ENCODE measurements at places on chromosomes 4 and X.

DNA sequence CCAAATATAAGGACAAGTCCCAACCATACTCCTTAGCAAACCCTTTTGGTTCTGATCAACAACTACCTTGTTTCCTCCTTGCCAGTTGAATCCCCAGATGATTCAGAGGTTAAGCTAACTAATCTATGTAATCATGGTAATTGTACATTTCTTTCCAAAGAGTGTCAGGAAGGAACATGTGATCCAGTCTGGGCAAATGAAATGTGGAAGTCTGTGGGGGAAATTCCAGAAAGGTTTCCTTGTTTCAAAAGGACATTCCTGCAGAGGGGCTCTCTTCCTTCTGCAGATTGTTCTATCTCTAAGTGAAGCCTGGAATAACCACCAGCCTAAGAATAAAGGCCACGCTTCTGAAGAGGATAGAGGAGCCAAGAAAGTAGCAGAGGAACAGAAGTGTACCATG lies 7.0 kb downstream of the PRSS12 start:
- no peak for DNase-seq

- DNase-seq: no peak
Observed at GRCh38 chrX:112798736-112799135, 41.9 kb downstream of the AMOT start.

- DNase-seq: no peak
Observed at GRCh38 chrX:72009731-72010130, 99.1 kb downstream of the NHSL2 start.

DNA sequence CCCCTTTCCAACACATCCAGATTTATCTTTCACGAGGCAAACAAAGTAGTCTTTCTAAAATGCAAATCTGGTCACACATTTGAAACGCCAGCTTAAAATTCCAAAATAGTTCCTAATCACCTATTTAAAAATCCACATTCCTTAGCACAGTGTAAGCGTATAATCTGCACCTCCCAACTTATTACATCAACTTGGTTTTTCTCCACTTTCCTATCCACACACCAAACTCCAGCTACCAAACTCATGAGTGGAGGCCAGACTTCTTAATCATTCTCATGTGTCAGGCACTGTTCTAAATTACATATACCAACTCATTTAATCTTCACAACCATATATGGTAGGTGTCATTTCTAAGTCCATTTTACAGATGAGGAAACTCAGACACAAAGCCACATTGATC lies 33.8 kb downstream of the ENOX2 start:
- no peak for DNase-seq

DNA sequence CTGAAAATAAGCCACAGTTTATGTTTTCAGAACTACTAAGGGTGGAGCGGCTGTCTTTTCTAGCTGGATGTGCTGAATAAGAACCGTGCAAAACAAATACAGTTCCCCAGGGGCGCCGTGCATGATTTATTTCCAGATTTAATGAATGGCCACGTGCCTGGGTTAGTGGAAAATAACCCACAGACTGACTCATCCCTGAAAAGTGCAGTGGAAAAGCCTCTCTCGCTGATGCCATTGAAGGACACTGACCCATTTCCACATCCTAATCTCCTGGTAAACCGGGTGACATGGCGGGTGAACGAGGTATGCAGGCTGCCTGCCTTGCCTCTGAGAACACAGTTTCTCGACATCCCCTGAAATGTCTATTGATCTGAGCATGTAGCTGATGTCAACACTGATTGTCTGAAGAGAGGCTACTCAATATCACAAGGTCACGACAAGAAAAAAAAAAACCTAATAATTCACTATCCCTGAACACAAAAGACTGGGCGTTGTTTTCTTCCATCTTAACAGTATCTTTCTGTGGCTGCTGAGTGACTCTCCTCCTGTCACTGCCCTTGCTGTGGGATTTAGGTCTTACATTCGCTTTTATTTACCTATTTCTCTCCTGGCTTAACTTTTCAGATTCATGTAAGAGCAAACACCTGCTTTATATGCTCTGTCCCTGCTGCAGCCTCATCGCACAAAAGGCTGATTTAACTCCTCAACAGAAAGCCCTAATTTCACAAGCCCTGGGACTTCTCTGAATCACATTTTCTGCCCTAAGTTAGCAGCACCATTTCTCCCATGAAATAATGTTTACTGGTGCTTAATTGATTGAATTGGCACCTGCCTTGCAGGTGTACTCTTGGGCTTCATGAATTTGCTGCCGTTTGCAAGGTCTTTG lies 76.9 kb upstream of the SCOC start:
- DNase-seq: no peak

DNA sequence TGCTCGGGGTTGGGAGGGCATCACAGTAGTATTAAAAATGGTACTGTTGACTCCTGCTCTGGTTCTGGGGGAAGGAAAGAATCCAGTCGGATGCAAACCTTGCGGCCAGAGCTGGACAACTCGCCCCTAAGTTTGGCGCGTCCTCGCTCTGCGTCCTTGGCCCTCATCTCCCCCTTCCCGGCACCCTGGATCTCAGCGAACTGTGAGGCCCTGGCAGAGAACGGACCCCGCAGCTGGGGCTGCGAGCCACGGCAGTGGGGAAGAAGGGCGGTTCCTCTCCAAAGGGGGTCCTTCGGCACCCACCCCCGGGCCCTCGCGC lies 14.0 kb downstream of the ARHGEF6 start:
- no peak for DNase-seq

DNA sequence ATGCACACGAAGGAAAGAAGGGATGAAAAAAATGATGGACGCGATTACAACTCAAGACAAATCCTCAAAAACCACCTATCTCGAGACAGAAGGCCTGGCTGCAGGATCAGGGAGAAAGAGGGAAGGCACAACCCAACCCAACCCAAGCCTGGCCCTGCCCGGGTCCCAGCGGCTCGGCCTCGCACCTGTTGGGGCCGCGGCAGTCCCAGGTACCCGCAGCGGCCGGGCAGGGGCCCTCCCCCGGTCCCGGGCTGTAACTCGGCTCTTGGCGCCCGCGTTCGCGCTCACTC lies 464 bp downstream of the RASGEF1B start:
- no peak for DNase-seq

- DNase-seq: no peak
Observed at GRCh38 chrX:74270393-74270792, 33.6 kb upstream of the ZCCHC13 start.

GRCh38 chr4:81516241-81516640 lies 44.5 kb upstream of the RASGEF1B start:
- no peak for DNase-seq

GRCh38 chr4:37749398-37749988 lies 63.3 kb upstream of the RELL1 start:
- DNase-seq: no peak

DNA sequence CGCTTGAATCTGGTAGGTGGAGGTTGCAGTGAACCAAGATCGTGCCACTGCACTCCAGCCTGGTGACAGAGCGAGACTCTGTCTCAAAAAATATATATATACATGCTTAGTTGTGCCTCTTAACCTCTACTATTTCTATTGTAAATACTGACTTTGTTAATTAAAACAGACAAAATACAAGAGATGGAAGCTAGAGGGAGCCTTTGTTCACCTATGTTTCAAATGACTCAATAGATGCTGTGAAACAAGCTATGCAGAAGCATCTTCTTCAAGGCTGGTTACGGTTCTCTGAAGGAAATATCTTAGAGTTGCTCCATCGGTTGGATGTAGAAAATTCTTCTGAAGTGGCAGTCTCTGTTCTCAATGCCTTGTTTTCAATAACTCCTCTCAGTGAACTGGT lies 6.2 kb downstream of the NCAPG start:
- no peak for DNase-seq

GRCh38 chr4:183407128-183407585 lies 37.3 kb upstream of the CDKN2AIP start:
- peak; percentile 78 for DNase-seq

DNA sequence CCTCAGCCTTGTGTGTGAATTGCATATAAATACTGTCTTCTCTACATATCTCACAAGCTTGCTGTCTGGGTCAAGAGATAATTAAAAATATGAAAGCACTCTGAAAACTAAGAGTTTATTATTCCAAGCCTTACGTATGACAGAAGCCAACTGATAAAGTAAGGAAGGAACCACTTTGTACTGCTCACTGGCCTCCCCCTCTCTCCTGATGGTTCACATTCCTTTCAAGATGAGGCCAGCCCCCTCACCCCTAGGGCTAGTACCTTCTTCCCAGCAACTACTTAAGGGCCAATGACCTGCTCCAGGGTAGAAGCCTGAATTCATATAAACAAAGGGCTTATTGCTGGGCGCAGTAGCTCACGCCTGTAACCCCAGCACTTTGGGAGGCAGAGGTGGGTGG lies 5.4 kb upstream of the SOWAHD start:
- DNase-seq: no peak

DNA sequence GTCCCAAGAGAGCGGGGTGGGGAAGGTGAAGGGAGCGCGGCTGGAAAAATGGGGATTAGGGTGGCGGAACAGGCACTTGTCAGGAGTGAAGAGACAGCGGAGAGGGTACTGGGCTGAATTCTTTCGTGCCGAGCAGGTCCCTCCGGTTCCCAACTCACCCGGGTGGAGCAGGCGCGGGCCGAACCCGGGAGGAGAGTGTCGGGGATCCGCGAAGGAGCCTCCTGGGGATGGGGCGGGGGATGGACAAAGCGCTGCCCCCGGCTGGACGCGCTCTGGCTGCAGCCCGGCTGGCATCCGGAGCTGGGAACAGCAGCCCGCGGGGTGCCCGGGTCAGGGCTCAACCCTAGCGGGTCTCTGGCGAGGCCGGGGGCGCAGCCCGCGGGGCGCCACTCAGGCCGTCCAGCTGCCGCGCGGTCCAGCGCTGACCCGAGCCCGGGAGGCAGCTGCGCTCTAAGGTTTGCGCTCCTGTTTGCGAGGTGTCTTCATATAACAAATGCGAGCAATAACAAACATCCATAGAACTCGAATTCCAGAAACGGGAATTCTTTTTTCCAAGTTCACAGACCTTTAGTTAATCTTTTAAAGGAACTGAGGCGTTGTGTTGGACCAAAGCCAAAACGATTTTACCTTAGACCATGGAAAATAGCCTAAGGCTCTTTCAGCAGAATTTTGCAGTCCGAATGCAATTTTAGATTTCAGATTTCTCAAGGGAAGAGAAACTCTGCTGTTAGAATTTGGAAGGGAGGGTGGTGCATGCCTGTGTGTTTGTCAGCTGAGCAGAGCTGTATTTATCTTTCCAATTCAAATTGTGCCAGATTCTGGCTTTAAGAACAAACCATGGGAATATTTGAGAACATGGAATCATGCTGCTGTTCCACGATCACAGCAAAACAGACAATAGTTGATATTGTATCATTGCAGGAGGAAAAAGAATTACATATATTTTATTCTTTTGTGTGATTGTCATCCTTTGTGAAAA lies 744 bp downstream of the NPY5R start:
- no peak for DNase-seq

DNA sequence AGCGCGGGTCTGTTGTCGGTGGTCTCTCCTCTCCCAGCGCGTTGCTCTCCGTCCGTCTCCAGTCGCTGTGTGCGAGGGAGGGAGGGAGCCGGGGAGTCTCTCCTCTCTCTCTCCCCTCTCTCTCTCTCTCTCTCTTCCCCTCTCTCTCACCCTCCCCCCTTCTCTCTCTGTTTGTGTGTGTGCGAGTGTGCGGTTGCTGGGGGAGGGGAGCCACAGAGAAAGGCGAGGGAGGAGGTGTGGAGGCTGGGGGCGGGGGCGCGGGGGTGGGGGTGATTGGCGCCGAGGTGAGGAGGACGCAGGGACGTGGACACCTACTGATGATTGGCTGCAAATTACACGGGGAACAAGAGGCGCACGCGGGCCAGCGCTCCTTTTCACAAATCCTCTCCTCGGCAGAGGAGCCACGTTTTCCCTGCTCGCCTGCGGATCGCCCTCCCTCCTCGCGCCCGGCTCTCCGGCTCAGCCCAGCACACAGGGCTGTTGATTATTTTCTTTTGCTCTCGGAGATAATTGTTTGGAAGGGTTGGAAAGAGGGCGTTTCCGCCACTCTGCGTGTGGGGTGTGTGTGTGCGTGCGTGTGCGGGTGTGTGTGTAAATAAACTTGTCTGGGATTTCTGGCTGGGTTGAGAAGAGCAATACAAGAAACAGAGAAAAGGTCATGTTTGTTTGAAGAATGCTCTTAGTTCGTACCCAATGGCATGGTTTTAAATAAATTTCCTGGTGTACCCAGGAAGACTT lies at the start of gene CXXC4:
CXXC4 (minus strand) TSS at position 73 of the 738 bp plus-strand sequence. CDS start 3,092 bp downstream, outside the sequence.
- DNase-seq: no peak

- no peak for DNase-seq
Observed at GRCh38 chrX:150766351-150767044, 73.3 kb downstream of the MTMR1 start.

DNA sequence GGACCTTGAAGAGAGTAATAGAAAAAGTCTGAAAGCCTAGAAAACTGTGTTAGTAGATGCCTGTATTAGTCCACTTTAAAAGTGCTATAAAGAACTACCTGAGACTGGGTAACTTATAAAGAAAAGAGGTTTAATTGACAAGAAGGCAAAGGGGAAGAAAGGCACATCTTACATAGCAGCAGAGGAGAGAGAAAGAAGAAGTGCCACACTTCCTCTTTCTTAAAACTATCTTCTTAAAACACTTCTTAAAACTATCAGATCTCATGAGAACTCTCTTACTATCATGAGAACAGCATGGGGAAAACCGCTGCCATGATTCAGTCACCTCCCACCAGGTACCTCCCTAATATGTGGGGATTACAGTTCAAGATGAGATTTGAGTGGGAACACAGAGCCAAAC lies 18.8 kb upstream of the COL25A1 start:
- DNase-seq: no peak

DNA sequence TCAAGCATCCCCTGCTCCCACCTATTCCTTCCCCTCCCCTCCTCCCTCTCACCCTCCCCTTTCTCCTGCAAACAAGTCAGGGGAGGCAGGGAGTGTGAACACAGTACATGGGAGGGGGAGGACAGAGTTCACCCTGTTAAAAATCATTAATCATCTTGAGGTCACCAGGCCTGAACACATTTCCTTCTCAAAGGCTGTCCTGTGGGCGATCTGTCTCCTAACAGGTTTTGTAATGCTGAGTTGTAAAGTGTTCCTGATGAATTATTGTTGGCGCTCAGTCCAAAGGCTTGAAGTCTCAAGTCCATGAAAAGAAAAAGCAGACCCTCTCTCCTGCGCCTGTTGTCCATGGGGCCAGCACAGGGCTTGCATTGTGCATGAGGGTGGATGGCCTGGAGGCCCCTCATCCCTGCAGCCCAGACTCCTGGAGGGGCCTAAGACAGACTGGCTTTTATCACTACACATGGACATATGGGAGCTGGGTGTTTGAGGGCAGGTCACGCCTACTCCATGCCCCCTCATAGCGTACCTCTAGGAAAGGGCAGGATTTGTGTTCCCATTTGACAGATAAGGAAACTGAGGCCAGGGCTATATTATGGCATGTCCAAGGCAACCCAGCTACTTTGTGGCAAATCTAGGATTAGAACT lies 189.1 kb downstream of the RAB28 start:
- DNase-seq: no peak

DNA sequence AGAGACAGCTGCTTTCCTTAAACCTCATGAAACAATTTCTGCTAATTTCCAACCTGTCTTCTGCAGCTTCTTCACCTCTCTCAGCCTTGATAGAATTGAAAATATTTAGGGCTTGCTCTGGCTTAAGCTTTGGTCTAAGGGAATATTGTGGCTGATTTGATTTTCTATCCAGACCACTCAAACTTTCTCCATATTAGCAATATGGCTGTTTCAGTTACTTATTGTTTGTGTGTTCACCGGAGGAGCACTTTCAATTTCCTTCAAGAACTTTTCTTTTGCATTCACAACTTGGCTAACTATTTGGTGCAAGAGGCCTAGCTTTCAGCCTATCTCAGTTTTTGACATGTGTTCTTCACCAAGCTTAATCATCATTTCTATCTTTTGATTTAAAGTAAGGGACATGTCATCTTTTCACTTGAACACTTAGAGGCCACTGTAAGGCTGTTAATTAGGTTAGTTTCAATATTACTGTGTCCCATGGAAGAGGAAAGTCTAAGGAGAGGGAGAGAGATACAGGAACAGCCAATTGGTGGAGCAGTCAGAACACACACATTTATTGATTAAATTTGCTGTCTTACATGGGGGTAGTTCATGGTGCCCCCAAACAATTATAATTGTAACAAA lies 213.2 kb downstream of the RASL11B start:
- DNase-seq: no peak
